ENCODE measurements at places on chromosomes 3 and 15. TPM values are rescaled to one million over a fixed set of nuclear protein-coding genes. Genes with fewer than 3 reads are reported as not detected.

IL17RD gene
- 4.3 TPM for total RNA-seq

TP63 gene
- 0.40 TPM for total RNA-seq

DNA sequence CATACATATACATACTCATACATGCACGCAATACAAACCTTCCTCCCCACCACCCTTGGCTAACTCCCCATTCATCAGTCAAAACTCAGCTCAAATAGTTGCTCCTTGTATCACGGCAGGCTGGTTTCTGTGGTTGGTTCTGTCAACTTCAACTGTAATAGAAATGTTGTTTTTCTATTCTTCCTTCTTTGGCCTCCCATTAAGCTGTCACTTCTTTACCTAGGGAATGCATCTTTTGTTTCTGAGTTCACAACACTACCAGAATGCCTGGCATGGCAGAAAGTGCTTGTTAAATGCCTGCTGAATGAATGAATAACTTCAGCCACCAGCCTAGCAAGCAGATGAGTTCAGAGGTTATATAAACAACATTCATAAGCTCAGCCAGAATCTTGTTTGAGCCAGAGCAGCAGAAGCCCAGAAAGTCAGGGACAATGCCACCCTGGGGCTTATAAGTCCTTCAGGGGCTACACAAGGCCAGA lies 63.1 kb downstream of the B3GALNT1 start:
- no peak for DNase-seq

DNA sequence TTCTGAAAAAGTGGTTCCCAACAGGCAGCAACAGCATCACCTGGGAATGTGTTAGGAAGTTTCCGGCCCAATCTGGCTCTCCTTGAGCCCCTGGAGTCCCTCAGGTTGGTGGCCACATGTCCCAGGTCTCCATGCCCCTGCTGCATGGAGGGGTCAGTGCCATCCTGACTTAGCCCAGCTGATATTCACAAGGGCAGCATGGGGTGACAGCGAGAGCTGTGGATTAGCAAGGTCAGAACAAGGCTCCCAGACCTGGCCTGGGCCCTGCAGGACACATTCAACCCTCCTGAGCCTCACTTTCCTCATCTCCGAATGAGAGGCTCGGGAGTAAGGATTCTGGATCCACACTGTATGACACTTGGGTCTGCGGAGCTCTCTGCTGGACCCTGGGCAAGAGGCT lies 243.8 kb upstream of the TLE3 start:
- no peak for DNase-seq

GRCh38 chr3:149203758-149204157 lies 17.9 kb downstream of the CP start:
- DNase-seq = no peak

DNA sequence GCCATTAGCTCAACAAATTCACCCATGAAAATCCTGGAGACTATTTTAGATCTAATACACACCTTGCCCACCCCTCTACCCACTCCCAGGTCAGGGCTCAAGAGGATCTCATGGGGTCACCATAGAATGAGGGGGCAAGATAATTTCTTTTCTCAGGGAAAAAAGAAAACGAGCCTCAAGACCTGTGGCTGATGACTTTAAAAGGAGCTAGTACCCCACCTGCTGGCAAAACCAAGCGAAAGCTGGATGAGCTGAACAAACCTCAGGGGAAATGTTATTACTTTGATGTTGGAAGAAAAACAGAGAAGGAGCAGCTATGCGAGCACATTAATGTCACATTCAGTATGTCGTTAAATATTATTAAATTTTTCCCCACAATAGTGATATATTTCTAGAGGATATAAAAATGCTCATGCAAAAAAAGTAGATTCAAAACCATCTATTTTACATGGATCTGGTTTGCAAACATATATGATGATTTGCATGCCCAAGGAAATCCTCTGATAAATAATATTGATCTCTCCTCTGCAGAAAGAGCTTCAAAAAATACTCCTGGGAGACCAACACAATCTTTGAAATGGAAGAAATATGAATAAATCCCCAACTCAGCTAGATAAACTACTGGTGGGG lies 37.7 kb downstream of the PLD1 start:
- DNase-seq = no peak

DNA sequence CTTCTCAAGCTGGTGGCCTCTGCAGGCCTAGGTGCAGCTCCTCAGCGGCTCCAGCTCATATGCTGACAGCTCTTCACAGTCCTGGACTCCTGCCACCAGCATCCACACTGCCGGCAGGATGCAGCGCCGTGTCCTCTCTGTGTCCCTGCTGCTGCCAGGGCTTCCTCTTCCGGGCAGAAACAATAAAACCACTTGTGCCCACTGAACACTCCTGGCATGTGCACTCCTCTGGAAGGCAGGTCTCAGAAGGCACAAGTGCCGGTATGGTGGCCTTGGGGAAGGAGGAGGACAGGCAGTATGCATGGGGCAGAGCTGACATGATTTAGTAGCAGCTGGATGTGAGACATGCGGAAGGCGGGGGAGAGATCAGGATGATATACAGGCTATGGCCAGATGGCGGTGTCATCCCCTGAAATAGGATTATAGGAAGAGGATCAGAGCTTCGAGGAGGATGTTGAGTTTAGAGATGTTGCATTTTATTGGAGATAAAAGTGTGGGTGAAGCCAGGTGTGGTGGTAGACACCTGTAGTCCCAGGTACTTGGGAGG lies 7.5 kb upstream of the MAN2A2 start:
- no peak for DNase-seq

- no peak for DNase-seq
These were observed 3.3 kb upstream of the USP4 start for GRCh38 chr3:49343163-49343562.

DNA sequence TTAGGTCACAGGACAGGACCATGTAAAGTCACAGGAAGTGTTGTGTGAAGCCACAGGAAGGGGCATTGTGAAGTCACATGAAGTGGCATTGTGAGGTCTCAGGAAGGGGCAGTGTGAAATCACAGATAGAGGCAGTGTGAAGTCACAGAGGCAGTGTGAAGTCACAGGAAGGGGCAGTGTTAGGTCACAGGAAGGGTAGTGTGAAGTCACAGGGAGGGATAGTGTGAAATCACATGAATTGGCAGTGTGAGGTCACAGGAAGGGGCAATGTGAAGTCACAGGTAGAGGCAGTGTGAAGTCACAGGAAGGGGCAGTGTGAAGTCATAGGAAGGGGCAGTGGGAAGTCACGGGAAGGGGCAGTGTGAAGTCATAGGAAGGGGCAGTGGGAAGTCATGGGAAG lies 37.9 kb downstream of the GASK1A start:
- DNase-seq = peak; percentile 22

DNA sequence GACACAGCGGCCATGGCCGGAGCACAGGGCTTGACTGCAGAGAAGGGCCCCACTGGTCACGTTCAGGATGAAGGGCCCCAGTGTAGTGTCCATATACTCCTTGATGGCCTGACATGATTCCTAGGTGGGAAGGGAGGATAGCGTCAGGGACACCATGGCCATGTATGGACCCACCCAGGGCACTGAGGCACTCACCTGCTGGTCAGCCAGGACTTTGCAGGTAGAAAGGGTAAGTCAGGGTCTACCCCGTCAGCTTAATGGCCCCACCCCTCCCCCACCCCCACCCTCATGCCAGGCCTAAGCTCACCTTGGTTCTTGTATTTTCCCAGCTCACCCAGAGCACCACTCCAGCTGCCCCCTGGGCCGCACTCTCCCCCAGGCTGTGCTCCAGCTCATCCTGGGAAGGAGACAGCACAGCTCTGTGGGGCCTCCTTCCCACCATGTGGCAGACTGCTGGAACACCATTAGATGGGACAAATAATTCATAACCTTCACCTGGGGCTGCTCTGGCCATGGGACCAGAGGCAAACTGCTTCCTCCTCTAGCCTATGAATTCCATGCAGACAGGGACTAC lies 1.6 kb upstream of the HYAL3 start:
- no peak for DNase-seq

DNA sequence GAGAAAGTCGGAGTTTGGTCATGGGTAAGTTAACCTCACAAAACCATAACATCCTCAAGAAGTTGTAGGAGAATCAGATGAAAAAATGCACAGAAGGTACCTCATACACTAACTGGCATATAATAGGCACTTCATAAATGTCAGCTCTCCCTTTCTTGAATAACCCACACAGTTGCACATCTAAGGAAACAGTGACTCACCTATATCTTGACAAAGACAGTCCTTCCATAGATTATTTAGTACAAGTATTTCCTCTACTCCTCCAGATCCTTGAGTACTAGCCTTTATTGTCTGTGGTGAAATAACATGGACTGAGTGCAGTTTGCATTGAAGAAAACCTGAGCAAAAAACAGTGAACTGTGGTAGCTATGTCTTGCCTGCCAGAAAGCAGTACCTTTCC lies 46.6 kb downstream of the MAGI1 start:
- no peak for DNase-seq

DNA sequence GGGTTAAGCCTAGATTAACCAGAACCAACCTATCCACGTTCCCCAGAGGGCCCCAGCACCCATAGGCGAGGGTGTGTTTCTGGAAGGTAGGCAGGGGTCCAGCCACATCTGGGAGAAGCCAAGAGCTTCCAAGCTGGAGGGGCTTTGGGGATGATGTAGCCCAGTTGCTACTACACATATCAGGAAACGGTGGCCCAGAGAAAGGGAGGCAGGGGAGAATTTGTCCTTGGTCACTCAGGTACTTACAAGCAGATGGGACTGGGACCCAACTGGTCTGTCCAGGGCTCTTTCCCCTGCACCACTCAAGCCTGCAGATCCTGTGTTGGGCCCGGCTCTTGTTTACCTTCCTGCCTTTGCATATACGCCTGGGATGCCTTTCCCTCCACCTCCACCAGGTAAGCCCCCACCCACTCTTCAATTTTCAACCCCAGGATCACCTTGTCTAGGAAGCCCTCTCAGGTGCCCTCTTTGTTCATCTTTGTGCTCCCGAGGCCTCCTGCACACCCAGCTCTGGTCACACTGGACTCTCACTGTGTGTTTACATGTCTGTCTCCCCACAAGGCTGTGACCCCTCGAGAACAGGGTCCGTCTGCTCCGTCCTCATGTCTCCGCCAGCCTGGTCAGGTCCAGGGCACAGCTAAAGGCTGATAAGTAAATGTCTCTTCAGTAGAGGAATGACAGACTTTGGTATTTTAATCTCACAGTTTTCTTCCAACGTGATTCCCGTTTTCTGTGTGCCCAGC lies 204.4 kb upstream of the LINGO1 start:
- DNase-seq = peak; percentile 50

All from cardiac septum (tissue), 1 donor.